ENCODE measurements at places on chromosomes 3 and 15.

- no peak for DNase-seq
Observed at GRCh38 chr3:187823746-187824145, 78.5 kb upstream of the BCL6 start.

DNA sequence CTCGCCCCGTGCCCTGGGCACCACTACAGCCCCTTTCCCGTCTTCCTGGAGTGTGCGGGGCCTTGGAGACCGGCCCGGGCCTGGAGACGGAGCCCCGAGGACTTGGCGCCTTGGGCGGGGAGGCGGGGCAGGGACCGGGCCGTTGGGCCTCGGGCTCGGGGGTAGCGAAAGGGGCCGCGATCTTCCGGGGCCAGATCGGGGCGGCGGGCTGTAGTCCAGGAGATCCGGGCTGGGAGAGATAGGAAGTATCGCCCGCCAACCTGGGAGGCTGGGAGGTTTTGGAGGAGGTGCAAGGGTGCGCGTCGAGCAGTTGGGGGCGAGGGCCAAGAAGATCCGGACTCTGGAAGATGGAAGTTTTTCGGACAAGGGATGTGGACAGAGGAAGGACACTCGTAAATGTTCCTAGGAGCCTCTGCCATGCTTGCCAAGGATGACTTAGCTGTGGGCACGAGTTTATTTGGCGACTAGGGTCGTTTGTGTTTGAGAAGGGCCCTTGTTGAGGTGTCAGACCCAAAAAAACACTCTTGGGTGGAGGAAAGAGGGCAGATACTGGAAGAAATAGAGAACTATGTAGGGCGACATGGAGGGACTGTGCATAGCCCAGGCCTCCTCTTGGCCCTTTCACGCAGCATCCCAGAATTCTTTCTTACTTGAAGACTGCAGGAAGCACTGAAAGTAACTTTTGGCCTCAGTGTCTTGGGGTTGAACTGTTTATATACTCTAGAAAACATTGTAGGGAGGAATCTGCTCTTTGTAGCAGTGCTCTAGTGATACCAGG, 712 bp downstream of the RTF1 start:
- peak; percentile 62 for DNase-seq

- no peak for DNase-seq
Observed at GRCh38 chr3:172598904-172599303, 75.7 kb upstream of the TNFSF10 start.

DNA sequence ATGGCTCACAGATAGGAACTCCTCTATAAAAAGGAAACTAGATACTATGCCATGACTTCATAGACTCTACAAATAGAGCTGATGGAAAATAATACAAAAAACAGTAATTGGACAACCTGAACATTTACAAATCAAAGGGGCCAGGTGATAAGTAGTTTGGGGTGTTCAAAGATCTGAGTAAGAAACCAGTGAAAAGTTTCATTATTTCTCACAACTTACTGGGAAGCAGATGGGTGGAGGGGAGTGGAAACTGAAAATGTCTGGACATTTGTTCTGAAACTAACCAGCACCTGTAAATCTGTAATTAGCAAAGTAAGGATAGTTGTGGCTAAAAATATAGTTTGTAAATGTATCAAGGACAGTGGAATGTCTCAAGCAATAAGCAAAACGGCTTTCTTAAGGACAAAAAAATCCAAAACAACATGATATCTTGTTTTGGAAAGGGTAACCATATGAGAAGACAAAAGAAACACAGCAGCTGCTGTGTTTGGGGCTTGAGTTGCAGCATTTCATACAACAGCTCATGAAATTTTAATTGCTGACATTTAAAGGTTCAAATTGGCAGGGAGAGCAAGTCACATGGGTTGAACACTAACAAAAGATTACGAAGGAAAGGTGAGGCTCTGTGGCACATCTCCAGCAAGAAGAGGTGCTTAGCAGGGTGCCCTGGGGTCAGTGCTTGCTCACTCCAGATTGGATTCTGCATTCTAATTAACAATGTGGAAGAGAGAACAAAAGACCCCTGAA, 26.8 kb upstream of the THBS1 start:
- no peak for DNase-seq

DNA sequence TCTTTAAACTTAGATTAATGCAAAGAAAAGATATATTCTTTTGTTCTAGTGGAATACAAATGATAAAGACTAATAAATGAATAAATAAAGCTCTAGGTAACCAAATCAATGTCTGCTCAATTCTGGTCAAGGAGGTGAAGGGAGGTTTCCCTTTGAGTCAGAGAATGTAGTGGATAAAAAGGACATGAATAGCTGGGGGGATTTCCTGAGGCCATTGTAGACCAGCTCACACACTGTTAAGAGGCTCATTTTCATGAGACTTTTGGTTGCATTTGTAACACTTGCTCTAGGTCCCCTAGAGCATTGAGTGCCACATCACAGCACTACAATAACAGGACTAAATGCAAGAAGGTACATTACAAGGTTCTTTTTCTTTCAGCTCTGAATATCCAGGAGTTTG, 170.7 kb downstream of the TIGIT start:
- DNase-seq, result no peak

GRCh38 chr3:187136337-187136736, 3.0 kb downstream of the RPL39L start:
- DNase-seq, result no peak

- DNase-seq, result no peak
Observed at GRCh38 chr3:184389384-184389783, 9.5 kb downstream of the CHRD start.

DNA sequence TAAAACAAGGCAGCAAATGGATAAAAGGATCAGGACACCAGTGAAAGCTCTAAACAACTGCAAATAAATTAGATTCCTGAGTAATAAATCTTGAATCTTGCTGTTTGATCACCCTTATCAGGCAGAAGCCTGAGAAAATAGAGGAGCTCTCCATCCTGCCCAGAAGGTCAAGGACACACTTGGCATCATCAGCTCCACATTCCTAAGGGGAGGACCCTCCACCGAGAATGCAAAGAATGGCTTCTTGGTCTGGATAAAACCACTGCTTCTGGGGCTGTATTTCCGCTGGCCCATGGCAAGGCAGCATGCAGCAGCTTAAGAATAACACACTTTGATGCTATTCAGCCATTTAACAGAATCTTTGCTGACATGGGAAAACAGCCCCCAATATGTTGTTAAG, 108.9 kb upstream of the TSC22D2 start:
- no peak for DNase-seq

- no peak for DNase-seq
Observed at GRCh38 chr3:135760581-135760980, 204.9 kb upstream of the PPP2R3A start.

GRCh38 chr3:127961963-127962362, 46.9 kb downstream of the KBTBD12 start:
- peak; percentile 95 for DNase-seq

- no peak for DNase-seq
Observed at GRCh38 chr3:120649830-120650233, 32.2 kb downstream of the HGD start.

All from DMS53 (cell line).